ENCODE measurements at places on chromosomes 3 and 15.

DNA sequence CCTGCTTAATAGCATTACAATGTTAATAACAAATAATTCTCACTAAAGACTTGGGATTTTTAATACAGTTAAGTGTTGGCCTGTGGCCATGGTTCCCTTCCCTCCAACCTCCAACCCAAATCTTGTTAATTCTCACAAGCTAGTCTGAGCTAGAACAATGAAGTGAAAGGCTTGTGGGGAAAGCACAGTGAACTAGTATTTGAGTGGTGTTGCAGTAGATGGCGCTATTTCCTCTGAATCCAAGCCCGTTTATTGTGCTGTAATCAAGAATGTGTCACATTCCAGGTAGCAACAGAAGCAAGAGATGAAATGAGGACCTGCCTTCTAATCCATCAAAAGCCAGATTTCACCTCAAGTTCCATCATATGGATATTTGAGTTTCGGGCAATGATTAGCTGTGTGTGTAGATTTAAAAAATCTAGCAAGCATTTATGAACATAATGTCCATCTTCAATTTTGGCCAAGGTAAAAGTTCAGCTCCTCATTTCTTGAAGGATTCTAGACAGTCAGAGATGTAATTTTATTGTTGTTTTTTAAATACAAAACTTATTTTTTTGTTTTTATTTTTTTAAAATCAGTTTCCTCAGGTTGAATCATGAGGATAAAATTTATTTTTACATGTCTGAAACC lies 160.7 kb downstream of the SQOR start:
- DNase-seq, result no peak

- no peak for DNase-seq
Observed at GRCh38 chr15:44763848-44764247, 27.5 kb downstream of the TRIM69 start.

- DNase-seq, result no peak
Observed at GRCh38 chr15:62886431-62887071, 156.0 kb upstream of the TPM1 start.

DNA sequence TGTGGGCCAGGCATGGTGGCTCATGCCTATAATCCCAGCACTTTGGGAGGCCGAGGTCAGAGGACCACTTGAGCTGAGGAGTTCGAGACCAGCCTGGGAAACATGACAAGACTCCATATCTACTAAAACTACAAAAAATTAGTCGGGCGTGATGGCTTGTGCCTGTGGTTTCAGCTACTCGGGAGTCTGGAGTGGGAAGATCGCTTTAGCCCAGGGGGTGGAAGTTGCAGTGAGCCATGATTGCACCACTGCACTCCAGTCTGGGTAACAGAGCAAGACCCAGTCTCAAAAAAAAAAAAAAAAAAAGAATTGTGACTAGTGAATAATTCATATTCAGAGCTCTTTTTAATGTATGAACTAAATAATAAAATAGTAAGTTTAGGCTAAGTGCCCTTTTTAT lies 87.8 kb upstream of the TSEN2 start:
- DNase-seq, result no peak

DNA sequence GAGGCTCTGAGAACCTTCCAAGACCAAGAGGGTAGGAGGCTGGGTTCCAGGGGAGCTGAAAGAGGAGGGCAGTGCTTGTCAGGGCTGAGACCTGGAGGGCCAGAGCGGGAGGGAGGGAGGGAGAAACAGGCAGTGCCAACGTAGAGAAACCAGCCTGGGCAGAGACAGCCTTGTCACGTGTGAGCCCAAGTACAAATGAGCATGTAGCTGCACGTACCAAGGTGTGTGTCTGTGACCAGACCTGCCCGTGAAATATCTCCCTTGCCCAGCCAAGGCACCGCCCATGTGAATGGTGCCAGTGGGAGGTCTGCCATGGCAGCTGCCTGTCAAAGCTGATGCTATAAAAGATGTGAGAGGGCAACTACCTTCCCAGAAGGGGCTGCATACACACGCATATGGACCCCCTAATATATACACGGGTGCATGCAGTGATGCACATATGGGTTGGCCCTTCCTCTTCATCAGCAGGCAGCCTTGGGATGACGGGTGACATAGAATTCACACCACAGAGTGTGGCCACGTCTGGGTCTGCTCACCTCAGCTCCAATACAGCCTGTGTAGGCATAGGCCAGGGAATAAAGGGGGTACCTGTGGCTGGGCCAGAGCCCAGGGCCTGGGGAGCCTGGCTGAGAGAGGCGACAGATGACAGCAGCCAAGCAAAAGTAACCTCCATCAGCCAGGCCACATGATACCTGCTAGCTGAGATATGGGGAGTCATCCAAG lies 7.8 kb upstream of the CTDSPL start:
- DNase-seq, result no peak

- no peak for DNase-seq
Observed at GRCh38 chr15:59221511-59222505, 15.2 kb downstream of the LDHAL6B start.

GRCh38 chr3:139953131-139953910 lies 18.3 kb downstream of the CLSTN2 start:
- no peak for DNase-seq

- no peak for DNase-seq
Observed at GRCh38 chr3:139112230-139112558, 67.5 kb upstream of the PRR23C start.

GRCh38 chr3:42061025-42061712 lies 30.0 kb upstream of the TRAK1 start:
- no peak for DNase-seq

- no peak for DNase-seq
Observed at GRCh38 chr3:157156837-157157635, 2.9 kb downstream of the CCNL1 start.

GRCh38 chr15:40785814-40786213 lies 16.0 kb downstream of the C15orf62 start:
- no peak for DNase-seq

DNA sequence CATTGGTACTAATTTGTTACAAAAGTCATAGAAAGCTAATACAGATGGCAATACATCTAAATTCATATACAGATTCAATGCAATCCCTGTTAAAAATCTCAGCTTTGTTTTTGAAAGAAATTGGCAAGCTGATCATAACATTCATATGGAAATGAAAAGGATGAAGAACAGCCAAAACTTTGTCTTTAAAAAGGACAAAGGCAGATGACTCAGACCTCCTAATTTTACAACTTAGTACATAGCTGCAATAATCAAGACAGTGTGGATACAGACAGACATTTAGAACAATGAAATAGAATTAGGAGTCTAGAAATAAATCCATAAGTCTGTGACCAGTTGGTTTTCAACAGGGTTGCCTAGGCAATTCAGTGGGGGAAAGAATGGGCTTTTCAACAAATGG lies 63.3 kb downstream of the AQP9 start:
- no peak for DNase-seq

GRCh38 chr3:61381745-61382392 lies 130.6 kb upstream of the FHIT start:
- DNase-seq, result no peak

GRCh38 chr3:184479426-184480126 lies 82.0 kb upstream of the EPHB3 start:
- DNase-seq, result no peak

- no peak for DNase-seq
Observed at GRCh38 chr3:100536093-100536492, 43.7 kb downstream of the TMEM45A start.

DNA sequence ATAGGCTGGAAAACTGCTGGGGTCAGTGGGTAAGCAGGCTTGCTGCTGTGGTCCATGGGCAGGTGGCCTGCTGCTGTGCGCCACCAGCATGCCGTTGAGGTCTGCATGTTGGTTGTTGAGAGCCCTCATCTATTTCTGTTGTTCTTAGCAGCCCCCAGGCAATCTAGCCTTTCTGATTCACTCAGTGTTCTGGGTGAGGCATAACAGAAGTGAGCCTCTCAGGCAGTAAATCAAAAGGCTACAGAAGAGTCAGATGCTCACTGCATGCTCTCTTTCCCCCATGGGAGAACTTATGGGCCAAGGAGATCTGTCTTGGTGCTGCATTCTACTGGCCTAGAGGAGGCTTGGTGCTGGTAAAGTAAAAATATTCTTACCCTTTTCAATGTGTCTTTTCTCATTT lies 67.8 kb upstream of the ATP10A start:
- DNase-seq, result no peak

DNA sequence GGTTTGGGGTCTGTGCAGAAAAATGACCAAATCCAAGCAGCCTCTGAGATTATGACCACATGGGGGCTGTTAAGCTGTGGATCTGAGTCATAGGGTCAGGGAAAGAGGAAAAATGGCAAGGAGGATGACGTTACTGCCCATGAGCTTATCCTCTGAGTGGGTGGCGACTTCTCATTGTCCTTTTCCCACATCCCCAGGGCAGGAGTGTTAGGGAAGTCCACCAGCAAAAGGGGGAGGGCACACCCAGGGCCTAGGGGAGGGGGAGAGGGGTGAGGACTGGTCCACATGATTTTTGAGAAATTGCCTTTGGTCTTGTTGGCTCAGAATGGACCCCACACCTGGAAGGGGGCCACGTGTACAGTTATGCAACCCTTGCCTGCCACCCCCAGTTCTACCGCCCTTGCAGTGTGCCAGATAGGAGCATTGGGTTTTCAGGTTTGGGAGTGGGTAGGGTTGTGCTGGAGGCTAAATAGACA lies 2.6 kb downstream of the CD276 start:
- no peak for DNase-seq

DNA sequence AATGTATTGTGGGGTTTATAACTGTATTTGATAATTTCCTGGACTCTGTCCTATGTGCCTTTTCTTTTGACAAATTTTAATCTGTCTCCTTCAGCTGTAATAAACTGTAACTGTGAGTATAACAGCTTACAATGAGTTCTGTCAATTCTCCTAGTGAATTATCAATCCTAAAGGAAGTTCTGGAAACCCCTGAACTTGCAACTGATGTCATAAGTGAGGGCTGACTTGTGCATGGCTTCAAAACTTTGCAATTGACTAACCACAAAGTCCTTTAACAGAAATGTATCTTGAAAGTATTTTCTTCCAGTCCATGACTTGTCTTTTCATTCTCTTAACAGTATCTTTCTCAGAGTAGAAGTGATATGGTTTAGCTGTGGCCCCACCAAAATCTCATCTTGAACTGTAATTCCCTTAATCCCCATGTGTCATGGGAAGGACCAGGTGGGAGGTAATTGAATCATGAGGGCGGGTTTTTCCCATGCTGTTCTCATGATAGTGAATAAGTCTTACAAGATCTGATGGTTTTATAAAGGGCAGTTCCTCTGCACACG lies 108.3 kb downstream of the TFDP2 start:
- DNase-seq, result no peak

DNA sequence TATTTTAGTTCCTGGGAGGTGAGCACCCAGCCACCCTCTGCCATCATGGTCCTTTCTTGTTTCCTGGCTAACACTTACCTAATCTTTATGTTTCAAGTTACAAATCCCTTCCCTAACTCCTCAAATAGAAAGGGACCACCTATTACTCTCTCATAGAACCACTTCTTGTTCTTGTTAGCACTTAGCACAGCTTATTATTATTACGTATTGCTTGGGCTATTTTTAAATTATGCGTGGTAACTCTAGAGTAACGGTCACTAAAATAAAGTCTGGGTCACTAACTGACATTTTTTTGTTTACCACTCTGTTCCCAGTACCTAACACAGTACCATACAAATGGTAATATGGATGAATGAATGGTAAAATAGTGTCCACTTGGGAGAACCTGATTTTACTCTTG lies 141.9 kb downstream of the LRTM1 start:
- no peak for DNase-seq

DNA sequence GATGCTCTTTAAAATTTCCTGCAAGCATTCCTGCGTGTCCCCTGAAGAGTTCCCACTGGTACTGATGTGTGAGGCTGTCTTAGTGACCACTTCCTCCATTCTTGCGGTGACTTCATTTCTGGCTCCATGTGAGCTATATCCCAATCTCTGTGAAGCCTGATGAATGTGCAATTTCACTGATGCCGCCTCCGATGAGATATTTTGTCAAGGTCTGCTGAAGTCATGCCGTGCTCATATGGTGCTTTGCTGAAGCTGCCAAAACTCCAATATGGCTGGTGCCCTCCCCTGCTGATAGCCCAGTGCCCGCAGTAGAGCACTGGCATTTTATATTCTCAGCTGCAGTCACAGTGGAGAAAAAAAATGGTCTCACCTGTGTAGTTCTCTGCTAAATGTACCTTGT lies 271.5 kb downstream of the EFHB start:
- no peak for DNase-seq

GRCh38 chr15:66481107-66481856 lies 16.3 kb downstream of the SNAPC5 start:
- DNase-seq, result no peak

DNA sequence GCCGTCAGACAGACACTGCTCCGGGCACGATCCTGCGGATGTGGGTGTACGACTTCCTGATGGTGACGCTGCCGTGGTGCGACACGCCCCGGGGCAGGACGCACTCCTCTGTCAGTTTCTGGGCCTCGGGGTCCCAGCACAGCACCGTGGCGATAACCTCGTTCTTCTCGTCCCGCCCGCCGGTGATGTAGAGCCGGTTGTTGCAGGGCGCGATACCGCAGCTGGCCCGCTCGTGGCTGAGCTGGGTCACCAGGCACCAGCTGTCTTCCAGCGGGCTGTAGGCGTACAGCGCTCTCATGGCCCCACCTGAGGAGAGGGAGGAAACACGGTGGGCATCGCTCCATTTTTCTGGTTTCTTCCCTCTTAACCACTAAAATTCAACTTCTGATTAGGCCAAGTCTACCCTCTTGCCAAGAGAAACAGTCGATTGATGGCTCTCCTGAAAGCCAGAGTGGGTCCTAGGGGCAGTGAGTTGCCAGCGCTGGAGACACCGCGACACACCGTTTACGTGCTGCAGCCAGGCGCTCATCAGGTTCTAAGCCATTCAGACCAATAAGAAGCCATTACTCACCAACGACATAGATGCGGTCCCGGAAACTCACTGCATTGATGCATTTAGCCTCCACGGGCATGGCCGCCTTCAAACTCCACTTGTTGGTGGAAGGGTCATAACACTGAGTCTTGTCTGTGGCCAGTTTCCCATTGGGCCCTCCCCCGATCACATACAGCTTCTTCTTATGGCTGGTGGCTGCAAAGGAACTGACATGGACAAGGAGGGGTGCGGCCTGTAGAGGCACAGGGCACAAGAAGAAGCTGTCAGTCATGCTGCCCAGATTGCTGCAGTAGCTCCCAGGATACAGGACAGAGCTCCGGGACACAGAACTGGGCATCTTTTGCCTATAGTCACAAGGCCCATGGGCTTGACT lies 63.3 kb downstream of the KLHL6 start:
- DNase-seq, result no peak
